EH (cell line): ENCODE measurements at places on chromosomes 4 and X.

DNA sequence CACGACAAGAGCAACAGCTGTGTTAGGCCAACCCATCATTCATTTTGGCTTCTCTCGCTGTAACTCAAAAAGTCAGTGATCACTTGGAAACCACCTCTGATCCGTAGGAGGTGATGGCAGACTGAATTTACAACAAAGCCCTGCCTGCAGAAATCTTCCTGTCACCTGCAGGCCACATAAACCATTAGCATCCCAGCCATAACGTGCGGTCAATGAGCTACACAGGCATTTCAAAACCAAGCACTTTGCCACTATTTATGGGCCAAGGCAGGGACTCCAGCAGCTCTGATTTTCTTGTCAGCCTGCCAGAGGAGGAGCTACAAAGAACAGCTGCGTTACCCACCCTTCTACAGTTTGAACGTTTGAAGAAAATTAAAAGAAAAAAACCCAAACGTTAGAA, 228.1 kb upstream of the PPARGC1A start:
- no peak for DNase-seq

DNA sequence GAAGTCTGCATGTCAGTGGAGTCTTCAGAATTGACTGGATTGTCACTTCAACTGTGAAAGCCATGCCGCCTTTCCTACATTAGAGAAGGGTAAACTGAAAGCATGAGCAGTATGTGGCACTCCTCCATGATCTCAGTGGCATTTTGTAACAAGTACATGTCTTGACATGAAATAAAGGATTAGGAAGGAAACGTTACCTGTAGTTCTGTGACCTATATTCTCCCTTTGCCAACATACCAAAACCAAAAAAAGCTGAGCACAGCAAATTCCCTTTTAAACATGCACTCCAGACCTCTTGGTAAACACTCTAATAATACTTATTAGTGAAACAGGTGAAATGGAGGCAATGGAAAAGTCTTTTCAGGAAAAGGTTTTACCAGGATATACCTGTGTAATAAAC, 344.2 kb downstream of the GRIA2 start:
- DNase-seq = no peak

DNA sequence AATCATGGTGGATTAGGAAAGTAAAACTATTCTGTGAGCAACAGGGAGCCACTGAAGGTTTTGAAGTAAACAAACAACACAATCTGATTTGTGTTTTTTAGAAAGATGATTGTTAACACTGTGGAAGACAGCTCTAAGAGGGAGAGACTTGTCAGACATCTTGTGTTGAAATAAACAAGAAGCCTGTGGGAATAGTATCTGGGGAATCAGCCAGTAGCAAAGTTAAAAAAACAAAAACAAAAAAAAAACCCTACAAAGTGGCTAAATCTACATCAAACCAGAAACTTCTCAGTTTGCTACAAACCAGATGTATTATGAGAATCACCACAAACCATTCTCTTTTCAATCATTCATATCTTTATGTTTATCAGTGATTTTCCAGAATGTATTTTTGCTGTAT, 125.7 kb upstream of the GPC4 start:
- DNase-seq = no peak

DNA sequence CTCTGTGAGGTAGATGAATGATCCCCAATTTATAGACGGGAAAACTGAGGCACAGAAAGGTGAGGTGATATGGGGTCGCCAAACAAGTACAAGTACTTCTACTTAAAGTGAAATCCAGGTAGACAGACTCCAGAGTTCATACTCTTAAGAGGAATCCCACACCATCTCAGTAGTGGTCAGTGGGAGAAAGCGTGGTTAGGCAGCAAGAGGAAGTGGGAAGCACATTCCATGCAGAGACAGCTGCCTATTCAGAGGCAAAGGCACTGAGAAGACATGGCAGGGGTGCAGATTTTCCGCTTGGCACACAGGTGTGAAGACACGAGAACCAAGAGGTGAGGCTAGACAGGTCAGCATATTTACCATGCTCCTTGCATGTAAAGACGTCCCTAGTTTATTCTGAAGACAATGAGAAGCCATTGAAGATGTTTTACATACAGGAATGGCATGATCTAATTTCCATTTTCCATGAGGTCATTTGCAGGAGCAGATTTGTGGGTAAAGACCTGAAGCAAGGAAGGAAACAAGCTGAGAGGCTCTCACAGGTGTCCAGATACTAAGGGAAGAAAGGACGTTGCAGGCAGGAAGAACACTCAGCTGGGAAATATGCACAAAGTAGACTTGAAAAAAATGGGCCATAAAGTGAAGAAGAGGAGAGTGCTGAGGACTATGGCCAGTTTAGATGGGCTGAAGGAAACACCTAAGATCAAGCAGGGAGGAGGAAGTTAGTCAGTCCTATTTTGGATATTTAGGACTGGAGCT, 17.3 kb upstream of the CLNK start:
- no peak for DNase-seq

DNA sequence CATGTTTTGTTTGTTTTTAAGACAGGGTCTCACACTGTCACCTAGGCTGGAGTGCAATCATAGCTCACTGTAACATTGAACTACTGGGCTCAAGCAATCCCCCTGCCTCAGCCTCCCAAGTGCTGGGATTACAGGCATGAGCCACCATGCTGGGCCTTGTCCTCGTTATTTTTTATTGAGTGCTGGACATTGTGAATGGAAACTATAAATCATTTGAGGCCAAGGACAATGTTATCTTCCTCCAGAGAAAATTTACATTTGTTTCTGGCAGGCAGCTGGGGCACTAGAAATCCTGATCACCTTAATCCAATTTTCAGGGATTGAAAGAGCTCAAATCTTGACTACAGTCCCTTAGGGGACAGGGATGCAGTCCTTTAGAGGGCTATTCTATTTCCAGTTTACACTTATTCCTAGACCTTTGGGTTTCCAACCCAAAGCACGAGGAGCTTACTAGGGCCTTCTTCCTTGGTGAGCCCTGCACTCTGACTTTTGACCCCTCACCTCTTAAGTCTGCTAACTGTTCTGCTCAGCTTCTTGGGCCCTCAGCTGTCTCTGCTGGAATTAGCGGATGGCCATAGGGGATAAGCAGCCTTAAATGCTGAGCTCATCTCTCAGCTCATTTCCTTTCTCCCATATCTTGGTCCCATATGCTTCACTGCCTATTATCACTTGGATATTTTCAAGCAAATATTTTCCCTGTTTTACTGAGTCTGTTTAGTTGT, 23.0 kb upstream of the PDZD4 start:
- DNase-seq = no peak

GRCh38 chr4:116401293-116401692, 684.1 kb downstream of the TRAM1L1 start:
- DNase-seq = no peak

GRCh38 chr4:5340991-5341451, 289.7 kb downstream of the STK32B start:
- peak; percentile 61 for DNase-seq

DNA sequence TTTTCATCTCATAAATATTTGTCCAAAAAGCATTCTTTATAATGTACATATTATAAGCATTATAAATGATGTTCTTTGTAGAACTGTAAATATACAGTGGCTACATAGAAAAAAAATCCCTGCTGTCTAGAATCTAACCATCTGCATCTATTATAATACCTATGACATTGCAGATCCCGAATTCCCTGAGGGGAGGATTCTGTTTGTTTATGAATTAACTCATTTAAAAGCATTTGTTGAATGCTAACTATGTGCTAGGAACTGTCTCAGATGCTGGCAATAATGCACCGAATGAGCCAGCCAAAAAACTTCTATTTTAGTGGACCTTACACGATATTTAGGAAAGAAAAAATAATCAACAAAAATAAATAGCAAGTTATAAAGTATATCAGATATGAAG, 189.6 kb downstream of the PACRGL start:
- DNase-seq = peak; percentile 21

GRCh38 chr4:64581422-64581821, 172.2 kb upstream of the TECRL start:
- DNase-seq = peak; percentile 2

DNA sequence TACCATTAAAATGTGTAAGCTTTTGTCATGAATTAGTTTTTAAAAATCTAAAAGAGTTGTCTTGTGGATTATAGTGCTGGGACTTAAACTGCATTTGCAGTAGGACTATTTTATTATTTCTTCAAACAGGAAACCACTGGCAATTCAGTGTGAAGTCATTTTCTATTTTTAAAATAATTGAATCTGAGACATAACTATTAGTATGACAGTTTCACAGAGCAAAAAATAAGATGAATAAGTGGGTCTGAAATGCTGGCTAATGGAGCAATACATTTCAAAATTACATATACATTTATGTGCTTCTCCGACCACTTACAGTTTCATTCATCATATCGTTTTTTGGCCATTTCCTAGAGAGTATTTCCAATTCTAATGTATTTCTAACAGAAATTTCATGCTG, 75.3 kb upstream of the RAPGEF2 start:
- DNase-seq = peak; percentile 59

GRCh38 chrX:23822841-23823240, 39.9 kb downstream of the SAT1 start:
- no peak for DNase-seq

DNA sequence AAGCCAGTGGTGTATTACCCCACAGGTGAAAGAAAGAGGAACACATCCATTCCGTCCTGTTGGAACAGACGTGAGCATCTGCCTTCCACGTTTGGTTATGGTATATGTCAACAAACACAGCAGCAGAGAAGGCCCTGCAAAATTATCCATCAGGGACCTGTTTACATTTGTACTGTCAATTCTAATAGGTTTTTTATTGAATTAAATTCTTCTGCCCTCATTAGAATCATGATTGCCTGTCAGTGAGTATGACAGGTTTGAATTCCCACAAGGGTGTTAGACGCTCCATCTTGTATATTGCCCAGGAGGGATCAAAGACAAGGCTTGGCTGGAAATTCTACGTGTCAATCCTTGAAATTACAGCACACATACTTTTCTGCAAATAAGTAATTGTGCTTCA, 339.9 kb upstream of the NOCT start:
- DNase-seq = no peak

DNA sequence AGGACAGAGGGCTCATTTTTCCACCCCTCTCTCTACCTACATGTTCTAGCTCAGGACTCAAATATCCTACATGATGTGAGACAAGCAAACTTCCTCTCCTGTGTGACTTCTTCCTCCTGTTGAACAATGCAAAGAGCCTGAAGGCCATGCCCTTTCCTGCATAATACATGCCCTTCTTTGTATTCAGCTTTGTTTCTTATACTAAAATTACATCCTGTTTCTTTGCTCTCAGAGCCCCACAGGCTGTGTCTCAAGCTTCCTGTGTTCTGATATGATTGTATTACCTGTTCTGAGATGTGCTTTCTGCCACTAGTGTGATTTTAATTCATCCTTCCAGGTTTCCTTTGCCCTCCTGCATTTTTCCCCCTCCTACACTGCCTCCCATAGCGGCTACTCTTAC, 166.4 kb upstream of the AFF2 start:
- no peak for DNase-seq

DNA sequence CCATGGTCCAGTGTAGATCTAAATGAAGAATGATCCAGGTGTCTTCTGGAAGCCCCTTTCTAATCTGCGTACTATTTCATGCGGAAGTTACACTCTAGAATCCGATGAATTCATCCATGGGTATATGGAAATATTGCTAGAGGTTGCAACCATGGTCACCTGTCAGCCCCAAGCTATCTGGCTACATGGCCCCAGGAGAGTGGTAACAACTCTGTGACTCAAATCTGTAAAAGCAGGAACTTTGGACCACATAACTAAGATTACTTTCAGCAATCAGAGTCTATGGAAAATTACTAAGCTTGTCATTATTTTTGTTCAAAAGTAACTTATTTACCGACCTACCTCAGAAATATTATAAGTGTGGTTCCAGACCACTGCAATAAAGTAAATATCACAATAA, 150.6 kb upstream of the MED14 start:
- DNase-seq = no peak

GRCh38 chr4:24274381-24274941, 309.9 kb downstream of the DHX15 start:
- peak; percentile 1 for DNase-seq

GRCh38 chrX:23435108-23435507, 100.5 kb downstream of the PTCHD1 start:
- DNase-seq = no peak

GRCh38 chrX:13152518-13153185, 108.2 kb upstream of the FAM9C start:
- no peak for DNase-seq
